Mucosa of gallbladder (tissue), 1 donor: ENCODE measurements at places on chromosomes 2 and 18.

DNA sequence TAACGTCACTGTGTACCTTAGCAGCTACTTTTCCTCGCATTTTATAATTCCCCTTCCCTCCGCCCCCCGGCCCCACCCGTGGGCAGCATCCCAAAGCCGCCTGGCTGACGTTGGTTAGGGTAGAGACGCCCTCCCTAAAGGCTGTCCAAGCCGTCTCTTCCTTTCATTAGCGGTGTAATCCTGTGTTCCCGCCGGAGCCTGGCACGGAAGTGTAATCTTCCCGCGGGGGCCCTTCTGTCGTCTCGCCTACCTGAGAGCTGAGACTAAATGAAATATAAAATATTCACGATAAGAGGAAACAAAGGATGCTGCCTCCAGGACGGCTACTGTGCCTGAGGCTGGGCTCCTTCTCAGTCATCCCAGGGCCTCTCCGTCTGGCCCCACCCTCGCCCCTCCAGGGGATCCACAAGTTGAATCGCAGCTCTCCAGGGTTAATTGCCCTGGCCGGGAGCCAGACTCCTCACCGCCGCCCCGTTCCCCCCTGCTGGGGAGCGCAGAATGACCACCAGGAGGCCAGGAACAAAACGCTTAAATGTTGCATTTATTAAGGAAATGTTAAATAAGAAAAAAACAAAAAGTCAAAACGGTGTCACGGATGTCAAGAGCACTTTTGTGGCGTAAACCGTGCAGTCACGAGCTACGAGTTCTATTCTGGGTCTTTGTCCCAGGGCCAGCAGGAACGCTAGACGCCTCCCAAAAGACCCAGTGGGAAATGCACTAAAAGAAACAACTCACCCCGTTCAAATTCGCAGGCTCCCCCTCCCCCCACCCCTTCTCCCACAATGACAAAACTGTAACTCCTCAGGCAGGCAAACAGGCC is 1.5 kb downstream of the RPRM start:
- no peak for DNase-seq

DNA sequence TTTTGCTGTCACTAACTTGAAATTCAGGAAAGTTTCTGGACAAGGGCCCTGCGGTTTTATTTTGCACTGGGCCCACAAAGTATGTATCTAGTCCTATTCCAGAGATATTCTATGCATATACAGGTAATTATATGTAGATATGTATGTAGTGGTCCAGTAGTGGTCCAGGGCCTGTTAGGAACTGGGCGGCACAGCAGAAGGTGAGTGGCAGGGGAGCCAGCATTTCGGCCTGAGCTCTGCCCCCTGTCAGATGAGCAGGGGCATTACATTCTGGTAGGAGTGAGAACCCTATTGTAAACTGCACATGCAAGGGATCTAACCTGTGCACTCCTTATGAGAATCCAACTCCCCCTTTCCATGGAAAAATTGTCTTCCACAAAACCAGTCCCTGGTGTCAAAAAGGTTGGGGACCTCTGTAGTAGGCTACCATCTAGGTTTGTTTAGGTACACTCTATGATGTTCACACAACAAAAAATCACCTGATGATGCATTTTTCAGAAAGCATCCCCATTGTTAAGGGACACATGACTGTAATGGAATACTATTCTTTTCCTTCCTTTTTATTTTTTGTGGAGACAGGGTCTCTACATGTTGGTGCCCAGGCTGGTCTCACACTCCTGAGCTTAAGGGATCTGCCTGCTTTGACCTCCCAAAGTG is 2.8 kb upstream of the PPP4R3B start:
- no peak for DNase-seq

GRCh38 chr2:214800180-214800579 is 9.3 kb downstream of the BARD1 start:
- DNase-seq: no peak

DNA sequence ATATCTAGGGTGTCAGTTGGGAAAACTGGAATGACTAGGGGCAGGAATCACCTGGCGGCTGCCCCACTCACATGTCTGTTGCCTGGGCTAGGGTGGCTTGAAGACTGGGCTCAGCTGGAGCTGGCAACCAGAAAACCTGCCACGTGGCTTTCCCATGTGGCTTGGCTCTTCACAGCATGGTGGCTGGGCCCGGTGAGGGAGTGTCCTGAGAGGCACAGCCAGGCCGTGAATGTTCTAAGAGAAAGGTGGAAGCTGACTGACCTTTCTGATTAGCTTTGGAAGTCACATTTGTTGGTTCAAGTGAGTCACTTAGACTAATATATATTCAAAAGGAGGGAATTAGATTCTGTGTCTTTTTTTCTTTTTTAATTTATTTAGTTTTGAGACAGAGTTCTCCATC is 22.7 kb downstream of the SP5 start:
- DNase-seq: no peak

DNA sequence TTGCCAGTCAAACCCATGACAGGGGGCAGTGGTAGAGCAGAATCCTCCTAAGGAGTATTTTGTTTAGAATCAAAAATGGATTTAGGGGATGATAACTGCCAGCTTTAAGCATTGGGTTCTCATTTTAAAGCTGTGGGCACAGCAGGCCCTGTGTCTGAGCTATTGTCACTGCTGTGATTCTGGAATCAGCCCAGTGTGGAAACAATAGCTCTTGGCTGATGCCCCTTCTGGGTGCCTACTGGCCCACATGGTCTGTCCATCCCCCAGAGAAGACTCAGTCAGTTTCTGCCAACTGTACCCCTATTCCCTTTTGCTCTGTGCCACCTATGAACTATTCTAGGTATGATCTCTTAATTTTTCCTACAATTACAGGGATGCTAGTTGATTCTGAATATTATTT is 91.7 kb upstream of the LRRTM1 start:
- no peak for DNase-seq

DNA sequence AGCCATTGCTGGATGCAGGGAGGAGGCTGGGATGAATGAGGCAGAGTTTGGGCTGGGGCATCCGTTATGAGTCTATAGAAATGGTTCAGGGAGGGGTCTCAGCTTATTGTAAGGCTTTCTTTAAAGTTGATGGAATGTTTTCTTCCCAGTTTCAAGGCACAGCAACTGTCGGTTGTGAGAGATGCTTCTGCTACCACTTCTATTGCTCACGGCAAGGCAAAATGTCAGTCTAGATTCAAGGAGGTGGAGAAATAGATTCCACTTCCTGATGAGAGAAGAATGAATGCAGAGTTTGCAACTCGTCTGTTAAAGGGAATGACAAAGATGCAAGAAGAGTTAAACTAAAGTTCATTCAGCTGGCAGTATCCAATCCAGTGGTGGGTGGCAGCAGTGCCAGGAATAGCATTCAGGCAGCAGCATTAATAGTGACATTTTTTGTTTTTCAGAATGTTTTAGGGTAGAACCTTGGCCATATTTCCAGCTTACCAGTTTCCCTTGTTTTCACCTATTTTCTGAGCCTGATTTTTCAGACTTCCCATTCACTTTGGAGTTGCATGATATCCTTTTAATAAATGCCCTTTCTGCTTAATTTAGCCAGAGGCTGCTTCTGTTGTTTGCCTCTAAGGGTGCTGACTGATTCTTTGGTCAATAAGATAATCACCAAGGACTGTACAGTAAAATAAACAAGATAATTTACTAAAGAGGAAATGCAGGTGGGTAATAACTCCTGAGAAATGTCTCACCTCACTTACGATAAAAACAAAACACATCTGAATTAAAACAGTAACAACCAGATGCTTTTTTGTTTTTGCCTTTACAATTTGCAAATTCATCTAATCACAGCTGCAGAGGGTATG is 138.4 kb downstream of the RPIA start:
- DNase-seq: no peak

- DNase-seq: no peak
Observed at GRCh38 chr2:225052703-225053102, 10.4 kb upstream of the DOCK10 start.

DNA sequence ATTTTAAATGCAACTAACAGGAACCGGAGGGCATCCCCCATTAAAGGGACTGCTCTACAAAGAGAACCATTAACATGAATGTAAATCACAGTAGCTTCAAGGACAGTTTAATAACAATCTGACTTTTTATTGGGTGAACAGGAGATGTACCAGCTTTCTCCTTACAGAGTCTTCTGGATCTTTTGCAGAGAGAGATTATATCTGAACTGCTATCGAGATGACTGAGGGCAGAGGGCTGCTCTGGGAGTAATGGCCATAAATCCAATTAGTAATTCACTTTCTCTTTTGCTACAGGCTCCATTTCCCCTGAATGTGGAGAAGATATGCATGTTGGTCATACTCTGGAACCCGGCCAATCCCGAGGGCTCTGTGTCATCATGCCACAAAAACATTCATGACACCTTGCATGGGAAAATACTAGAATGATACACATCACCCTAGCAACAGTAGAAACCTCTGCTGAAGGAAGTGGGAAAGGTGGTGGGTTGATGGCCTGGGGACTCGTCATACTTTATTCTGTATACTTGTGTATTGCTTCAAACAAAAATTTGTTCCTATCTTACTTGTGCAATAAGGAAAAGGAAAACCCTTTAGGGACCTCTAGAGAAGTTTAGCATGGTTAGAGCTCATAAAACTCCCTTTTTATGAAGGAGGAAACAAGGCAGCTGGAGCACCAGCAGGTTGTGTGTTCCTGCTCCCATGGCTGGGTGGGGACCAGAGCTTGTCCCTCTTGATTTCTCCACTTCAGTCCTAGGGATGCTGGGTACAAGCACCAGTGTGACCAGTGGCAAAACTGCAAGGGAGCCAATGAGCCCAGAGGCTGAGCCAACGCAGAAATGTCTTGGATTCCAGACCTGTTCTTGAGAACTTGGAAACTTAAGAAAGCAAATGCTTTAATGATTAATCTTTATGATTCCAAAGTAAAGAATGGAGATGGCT is 26.0 kb downstream of the CTAGE1 start:
- no peak for DNase-seq

DNA sequence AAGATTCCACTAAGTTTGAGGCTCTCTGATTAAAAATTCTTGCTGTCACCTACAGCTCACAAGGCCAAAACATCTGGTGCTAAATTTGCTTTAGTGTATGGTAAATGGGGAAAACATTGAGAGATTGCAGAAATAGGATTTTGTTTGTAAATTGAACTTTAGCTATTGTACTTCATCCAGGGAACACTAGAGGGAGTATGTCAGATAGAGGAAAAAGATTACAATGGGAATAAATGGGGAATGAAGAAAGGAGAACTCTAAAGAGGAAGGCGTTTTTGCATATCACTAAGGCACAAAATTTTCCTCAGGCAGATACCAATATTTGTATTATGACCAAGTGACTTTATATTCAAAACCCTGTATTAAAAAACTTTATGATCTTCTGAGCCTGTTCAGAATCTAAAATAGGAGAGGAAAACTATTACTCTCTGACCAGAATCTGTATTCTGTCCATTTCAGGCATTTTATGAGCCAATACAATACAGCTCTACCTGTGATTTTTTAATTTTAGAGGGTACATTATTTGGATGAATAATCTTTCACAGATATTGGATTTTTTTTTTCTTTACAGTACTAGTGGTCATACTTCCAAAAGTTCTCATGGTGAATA is 52.3 kb upstream of the ITGB6 start:
- no peak for DNase-seq

DNA sequence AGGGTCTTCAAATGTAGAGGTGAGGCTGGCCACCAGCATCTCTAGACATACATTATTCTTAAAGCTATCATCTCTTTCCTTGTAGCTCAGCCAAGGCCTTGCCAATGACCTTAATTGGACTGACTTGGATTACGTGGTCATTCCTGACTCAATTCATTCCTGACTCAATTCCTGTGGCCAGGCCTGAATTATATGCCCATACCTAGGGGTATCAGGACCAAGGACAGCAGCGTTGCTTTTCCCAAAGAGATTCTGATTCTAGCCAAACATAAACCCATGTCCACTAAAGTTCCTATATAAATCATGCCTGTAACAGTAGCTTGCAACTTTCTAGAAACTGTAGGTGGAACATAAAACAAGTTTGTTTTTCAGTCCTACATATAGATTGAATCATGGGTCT is 231.7 kb downstream of the ARL6IP6 start:
- no peak for DNase-seq

- no peak for DNase-seq
Observed at GRCh38 chr18:35045121-35045520, 3.9 kb downstream of the MAPRE2 start.

- DNase-seq: no peak
Observed at GRCh38 chr2:199325881-199326280, 131.9 kb downstream of the SATB2 start.

DNA sequence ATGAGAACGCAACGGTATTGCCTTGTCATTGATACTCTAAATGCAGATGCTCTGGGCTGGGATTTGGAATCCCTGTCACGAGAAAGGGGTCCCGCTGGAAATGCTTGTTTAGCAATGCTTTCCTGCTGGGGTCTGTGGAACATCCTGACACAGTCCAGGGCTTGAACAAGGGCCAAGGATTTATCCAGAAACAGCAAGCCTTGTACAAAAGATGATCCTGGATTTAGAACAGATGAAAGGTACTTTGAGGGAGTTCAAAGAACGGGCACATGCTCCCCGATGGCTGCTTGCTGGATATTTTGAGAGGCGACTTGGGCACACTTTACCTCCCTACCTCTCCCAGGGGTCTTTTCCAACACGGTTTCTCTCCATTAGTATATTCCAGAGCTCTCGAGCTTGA is 108.1 kb upstream of the CELF4 start:
- DNase-seq: no peak

- DNase-seq: no peak
Observed at GRCh38 chr2:203394519-203395227, 66.5 kb downstream of the ABI2 start.

GRCh38 chr2:47719099-47719498 is 63.8 kb upstream of the MSH6 start:
- DNase-seq: no peak

- DNase-seq: no peak
Observed at GRCh38 chr2:216796115-216796840, 63.6 kb downstream of the TNP1 start.
